ENCODE measurements at places on chromosomes 1 and 21. TPM values are rescaled to one million over a fixed set of nuclear protein-coding genes. Genes with fewer than 3 reads are reported as not detected.

CBR1 gene
- 45.1 TPM for polyA plus RNA-seq

SPRR1B gene
- polyA plus RNA-seq = not detected

SPRR5 gene
- polyA plus RNA-seq = not detected

DNA sequence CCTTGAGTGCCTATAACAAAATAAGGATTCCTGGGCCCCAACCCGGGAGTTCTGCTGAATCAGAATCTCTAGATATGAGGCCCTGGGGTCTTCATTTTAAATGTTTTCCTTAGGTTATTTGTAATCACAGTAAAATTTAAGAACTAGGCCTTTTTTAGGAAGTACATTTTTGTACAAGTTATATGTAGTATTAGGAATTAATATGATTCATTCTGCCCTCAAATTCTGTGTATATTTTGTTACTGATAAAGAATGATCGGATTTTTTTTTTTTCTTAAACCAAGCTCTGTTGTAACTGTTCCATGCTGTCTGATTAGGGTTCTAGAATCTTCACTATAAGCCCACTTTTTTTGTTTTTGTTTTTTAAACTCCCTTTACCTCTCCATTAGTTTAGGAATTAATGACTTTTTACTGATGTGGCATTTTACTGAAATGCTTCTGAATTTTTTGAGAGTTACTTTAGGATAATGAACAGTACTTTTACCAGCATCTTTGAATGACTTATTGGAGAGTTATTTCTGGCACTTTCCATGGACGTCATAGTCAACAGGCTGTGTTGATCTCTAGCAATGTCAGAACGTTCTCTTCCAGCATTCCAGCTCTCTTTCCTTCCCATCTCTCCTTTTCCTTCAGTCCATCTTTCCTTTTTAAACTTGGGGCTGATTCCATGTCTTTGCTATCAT, 48.3 kb downstream of the CLIC4 start:
- H3K27ac ChIP-seq = peak overlapping the region; percentile 78
- peaks cover 8% of the 10 kb centered on the region for H3K36me3 ChIP-seq
- H3K4me3 ChIP-seq = no peak overlapping the region
- H3K4me1 ChIP-seq = peaks cover 24% of the 10 kb centered on the region
- DNase-seq = peak; percentile 81

GRCh38 chr1:153777648-153778047, 2.4 kb downstream of the SLC27A3 start:
- H3K36me3 ChIP-seq = peaks cover 8% of the 10 kb centered on the region
- H3K4me1 ChIP-seq = peaks cover 3% of the 10 kb centered on the region
- no peak for DNase-seq
- H3K27ac ChIP-seq = no peak overlapping the region
- H3K4me3 ChIP-seq = no peak overlapping the region

Measured in cardiac muscle cell (in vitro differentiated cells and primary cell).